ENCODE measurements at places on chromosomes 16 and 17. TPM values are rescaled to one million over a fixed set of nuclear protein-coding genes. Genes with fewer than 3 reads are reported as not detected.

GRCh38 chr16:70660672-70661350, 14.5 kb downstream of the IL34 start:
- no peak for DNase-seq

GRCh38 chr17:47289302-47289701, 34.5 kb upstream of the EFCAB13 start:
- DNase-seq = no peak

- DNase-seq = peak; percentile 46
These were observed at the start of gene SARM1 for GRCh38 chr17:28371245-28372202. Gene SARM1 (plus strand): TSS chr17:28371694. CDS start chr17:28372033, 339 bp downstream.

DNA sequence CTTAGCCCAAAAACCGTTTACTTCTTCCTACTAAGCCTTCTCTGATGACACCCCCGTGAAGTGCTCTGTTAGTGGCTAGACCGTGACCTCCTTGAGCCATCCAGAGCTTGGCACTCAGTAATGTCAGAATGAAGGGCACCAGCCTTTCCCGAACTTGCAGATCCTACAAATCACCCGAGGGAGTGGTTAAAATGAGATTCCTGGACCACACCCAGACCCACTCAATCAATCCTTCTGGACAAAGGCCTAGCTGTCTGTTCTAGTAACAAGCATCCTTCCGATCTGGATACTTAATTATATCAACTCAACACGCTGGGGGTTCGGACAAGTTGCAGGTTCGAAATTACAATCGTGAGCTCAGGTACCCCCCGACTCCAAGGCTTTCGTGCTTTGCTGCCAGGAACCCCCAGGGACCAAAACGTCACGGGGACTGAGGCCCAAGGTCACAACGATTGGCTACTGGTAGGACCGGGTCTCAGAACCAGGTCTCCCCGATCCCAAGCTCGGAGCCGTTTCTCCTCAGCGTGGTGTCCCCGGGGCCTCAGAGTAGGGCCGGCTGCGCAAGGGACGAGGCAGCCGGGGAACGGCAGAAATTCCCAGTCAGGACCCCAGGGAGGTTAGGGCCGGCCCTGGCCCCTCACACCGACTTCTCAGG, 527 bp downstream of the CIAPIN1 start:
- peak; percentile 16 for DNase-seq

DNA sequence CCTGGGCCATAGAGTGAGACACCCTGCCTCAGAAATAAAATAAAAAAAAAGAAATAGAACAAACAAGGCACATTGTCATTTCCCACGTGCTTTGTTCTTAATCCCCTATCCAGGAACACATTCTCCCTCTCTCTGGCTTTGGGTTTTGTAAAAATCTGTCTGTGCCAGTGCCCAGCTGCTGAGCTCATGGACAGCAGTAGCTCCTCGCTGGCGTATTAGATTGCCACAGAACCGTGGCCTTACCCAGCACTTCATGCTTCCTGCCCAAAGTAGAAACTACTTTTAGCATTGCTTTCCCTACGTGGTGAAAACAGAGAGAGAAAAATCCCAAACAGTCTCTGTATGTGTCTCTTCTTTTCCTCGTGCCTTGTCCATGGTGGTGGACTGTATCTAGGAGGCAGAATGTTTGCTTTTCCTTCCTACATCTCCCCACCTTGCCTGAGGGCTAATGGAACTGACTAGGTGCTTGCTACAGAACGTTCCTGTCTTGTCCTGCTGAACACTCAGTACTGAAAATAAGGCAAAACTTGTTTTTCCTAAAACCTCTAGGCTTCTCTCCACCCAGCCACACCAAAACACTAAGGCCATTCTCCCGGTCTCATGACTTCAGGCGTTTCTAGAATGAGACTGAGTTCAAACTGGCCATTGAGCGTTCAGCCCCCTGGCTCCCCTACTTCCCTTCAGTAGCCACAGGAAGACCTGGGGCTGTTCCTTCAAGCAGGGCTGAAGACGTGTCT, 26.1 kb downstream of the MNT start:
- no peak for DNase-seq

DNA sequence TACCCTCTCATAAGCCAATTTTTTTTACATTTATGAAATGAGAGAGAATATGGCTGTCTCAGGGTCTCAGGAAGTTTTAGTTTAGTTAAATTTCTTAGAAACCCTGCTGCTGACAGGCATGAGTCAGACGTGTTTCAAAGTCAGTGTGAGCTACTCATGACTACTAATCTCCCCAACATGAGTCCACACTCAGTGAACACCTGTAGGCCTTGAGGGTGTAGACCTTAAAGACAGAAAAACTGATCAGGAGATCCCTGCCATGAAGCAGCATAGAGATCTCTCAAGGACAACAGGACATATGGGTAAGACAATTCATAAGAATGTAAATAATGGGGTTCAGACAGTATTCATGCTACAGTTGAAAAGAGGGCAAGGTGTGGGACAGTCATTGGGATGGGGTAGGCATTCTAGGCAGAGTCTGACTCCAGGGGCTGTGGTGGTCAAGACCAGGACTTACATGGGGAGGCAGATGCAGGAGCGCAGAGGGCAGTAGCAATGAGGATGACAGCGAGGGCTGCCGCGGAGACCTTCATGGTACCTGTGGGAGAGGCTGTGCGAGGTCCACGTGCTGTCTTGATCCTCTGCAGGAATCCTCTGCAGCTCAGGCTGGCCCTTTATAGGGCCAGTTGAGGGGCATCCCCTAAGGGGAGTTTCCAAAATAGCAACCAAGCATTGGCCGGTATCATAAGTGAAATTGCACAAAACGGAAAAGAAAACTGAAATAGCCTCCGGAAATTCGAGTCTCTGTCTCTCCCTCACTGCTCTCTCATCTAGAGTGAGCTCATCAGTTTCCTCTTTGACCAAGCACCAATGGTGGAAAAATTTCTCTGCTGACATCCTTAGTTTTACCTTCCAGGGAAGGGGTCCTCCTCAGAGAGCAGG, at the start of gene CCL5:
CCL5 (minus strand) TSS at position 588 of the 882 bp plus-strand sequence.
- DNase-seq = no peak

DNA sequence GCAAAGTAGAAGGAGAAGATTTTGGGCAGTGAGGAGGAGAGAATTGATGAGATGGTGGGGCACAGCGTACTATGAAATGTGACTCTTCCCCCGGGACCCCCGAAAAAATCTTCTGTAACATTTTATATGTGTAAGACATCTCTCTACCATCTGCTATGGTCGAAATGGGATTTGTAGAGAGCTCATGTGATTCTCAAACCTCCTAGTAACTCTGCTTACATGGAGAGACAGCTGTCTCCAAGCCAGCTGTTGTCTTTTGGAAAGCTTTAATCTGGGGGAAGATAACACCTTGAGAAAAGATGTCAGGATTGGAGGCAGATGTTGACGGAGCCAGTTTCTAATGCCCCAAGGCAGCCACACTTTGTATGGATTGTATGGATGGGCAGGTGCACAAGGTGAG, 94.1 kb downstream of the PRKCB start:
- DNase-seq = no peak

DNA sequence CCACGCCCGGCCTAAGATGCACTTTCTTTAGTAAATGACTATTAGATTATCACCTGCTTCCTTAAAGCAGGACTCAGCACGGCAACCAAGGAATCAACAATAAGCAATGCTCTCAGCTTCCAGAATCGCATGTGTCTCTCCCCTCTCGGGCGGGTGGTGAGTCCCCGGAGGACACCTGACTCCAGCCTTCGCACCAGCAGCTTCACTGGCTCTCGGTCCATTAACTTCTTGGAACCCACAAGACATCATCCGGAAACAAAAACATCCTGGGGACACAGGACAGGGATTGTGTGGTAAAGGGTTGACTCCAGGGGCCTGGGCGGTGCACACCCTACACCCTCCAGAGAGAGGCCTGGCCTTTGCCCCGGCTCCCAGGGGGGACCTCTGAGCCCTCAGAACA, 22.7 kb downstream of the UTS2R start:
- no peak for DNase-seq

GRCh38 chr16:66428682-66429251, 1.7 kb downstream of the BEAN1 start:
- DNase-seq = no peak

- DNase-seq = no peak
These were observed 120.9 kb downstream of the CMIP start for GRCh38 chr16:81565321-81566028.

GRCh38 chr17:74430706-74431567, 951 bp upstream of the GPRC5C start:
- DNase-seq = peak; percentile 97

DNA sequence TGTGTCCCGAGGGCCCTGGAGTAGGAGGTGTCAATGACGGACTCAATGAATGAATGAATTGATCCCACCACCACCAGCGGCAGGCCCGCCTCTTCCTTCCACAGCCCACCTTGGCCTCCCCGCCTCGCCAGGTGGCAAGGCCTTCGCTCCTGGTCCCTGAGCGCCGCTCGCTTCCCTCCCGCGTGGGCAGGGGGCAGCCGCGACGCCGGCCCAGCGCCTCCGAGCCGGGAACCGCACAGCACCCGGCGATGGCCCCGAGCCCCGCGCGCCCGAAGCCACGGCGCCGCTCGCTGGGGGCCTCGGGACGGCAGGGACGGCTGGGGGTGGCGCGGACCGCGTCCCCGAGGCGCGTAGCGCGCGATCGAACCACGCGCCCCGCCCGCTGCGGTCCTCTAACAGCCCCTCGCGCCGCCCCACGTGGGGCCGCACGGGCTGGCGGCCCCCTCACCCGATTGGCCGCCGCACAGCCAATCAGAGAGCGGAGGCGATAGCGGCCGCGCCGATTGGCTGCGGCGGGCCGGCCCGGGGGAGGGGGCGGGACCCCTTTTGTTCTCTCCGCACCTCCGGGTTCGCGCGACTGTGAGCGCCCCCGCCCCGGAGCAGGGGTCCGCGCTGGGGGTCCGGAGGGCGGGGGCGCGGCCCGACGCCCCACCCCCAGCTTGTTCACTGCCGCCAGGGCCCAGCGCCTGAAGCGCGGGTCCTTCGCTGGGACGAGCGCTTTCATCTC, 31.4 kb downstream of the ACTG1 start:
- DNase-seq = peak; percentile 70

The RMI2 gene
- 0.44 TPM for total RNA-seq

Measured in gastrocnemius medialis (tissue), 4 donors.